ENCODE measurements at places on chromosomes 1 and 21.

GRCh38 chr1:53678507-53678906, 60.5 kb downstream of the GLIS1 start:
- no peak for DNase-seq

GRCh38 chr1:4468804-4469514, 185.4 kb upstream of the AJAP1 start:
- no peak for DNase-seq

- no peak for DNase-seq
Measured at GRCh38 chr1:15883326-15883725, 35.8 kb downstream of the SPEN start.

GRCh38 chr1:7265771-7266371, 480.6 kb downstream of the CAMTA1 start:
- peak; percentile 99 for DNase-seq

GRCh38 chr1:9110669-9111356, 18.1 kb downstream of the GPR157 start:
- DNase-seq: peak; percentile 97

DNA sequence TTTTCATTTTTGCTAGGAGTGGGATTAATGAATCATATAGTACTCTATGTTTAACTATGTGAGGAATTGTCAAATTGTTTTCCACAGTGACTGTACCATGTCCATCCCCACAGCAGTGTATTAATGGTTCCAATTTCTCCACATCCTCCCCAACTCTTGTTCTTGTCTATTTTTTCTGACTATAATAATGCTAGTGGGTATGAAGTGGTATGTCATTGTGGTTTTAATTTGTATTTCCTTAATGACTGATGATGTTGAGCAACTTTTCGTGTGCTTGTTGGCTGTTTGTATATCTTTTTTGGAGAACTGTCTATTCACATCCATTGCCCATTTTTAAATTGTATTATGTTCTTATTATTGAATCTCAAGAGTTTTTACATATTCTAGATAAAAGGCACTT, 10.0 kb upstream of the KPRP start:
- no peak for DNase-seq

DNA sequence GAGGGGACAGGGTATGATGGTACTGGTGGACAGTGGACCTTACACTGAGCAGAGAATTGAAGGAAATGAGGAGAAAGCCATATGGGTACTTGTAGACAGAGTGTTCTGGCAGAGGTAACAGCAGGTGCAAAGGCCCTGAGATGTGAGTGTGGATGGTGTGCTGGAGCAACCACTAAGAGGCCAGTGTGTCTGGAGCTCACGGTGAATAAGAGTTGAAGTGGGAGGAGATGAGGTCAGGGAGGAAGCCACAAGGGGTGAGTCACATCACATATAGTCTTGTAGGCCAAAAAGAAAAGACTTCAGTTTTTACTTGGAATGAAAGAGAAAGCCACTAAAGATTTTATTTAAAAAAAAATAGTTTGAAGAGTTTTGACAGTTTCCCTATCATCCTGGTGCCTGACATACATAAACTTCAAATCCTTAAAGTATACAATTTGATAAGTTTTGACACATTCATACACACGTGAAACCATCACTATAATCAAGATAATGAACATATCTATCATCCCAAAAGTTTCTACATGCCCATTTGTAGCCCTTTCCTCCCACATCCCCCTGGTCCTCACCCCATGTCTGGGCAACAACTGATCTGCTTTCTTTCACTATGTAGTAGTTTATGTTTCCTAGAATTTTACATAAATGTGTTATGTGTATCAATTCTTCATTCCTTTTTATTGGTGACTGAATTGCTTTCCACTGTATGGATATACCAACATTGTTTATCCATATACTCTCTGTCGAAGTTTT, 148.4 kb downstream of the GPATCH2 start:
- peak; percentile 77 for DNase-seq

- DNase-seq: peak; percentile 87
Measured at GRCh38 chr1:149927563-149928400, at the start of gene SF3B4. Gene SF3B4 (minus strand): TSS chr1:149927803. CDS start chr1:149927759, 44 bp downstream.

DNA sequence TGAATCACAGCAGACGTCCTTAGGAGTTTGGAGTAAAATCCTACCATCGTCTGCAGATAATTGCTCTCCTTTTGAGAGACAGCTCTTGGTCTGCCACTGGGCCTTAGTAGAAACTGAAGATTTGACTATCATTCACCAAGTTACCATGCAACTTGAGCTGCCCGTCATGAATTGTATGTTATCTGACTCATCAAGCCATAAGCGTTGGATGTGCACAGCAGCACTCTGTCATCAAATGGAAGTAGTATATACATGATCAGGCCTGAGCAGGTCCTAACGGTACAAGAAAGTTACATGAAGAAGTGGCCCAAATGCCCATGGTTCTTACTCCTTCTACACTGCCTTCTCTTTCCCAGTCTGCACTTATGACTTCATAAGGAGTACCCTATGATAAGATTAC, 317.8 kb downstream of the GPATCH2 start:
- DNase-seq: no peak

GRCh38 chr21:41932576-41933312, 21.1 kb downstream of the C2CD2 start:
- peak; percentile 67 for DNase-seq

- DNase-seq: peak; percentile 40
Measured at GRCh38 chr1:86140281-86140880, 16.2 kb downstream of the COL24A1 start.

- DNase-seq: peak; percentile 50
Measured at GRCh38 chr1:119968068-119968492, 71.8 kb upstream of the ADAM30 start.

DNA sequence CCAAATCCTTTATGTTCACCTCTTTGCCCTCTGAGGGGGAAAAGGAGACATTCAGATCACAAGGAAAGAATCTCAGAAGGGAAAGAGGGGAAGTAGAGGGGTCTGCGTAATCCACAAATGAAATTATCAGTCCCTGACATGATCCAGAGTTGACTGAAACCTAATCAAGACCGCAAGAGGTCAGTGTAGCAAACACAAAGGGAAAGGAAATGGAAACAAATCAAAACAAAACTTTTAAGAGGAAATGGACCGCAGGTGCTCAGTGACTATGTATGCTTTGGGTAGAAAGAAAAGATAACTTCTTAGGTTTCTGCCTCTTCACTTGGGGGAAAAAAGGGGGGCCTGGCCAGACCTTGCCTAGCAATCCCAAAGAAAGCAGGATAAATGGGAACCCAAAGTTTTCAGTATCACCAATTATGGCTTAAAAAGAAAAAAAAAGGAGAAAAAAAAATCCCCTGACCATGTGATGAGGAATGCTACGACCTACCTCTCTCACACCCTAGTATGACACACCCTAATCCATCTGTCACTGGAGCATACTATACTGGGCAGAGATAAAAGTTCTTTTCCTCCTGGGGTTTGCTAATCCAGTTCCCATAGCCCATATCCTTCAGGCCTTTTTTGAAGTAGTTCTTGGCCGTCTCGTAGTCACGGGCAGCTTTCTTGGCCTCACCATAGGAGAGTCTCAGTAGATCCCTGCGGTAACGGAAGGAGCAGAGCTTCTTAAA, 16.9 kb downstream of the CHRNB2 start:
- DNase-seq: no peak
